Naive thymus-derived CD8-positive, alpha-beta T cell (primary cell): ENCODE measurements at places on chromosomes 11 and 22.
A peak's percentile ranks its signal among the peaks of the same experiment; 100 is the strongest.

- no peak for DNase-seq
Measured at GRCh38 chr11:129302386-129303101, 73.1 kb upstream of the BARX2 start.

DNA sequence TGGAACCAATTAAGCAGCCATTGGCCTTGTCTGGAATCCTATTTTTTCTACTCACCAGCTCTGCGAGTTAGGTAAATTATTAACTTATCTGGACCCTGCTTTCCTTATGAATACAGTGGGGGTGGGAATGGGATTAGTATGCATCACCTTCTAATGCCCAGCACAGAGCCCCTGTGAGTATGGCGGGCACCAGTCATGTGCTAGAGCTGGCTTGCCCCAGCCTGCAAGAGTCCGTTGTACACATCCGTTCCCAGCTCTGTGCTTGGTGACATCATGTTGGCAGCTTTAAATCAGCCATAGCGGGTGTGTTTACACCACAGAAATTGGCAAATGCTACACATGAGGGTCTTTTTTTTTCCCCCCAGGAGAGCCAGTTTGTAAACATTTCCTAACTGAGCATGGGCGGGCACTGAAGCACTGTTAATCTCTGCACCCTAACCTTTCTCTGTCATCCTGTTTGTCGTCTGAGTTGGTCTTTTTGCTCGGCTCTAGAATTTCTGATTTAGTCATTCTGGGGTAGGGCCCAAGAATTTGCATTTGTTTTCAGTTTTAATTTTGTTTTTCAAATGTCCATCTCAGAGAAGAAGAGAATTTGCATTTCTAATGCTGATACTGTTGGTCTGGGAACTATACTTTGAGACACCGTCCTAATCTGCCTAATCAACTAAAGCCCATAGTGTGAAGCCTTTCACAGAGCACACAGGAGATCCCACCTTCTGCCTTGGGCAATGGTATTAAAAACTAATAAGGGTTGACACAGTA is 130.3 kb upstream of the TBCEL start:
- DNase-seq = no peak

DNA sequence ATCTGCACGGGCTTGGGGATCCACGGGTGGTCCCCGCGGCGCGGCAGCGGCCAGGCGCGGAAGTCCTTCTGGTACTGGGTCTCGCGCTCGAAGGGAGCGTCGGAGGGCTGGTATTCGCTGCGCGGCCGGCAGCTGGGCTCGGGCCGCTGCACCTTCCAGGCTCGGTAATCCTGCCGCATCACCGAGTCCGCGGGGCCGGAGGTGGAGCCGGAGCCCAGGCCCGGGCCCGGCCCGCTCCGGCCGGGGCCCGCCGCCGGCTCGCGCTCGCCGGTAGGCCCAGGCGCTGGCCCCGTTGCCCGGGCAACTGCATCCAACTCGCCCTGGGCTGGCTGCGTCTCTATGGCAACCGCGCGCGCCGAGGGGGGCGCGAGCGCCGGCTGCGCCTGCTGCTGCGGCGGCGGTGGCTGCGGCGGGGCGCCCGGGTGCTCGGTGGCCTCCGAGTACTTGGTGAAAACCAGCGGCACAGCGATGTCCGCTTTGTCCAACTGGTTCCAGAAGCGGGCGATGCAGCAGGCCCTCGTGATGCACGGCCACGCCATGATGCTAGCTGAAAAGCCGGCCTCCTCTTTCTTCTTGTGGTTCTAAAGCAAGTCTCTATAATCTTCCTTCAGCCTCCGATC is 897 bp downstream of the MAP6 start:
- DNase-seq = no peak

- peak; percentile 86 for DNase-seq
Measured at GRCh38 chr11:62786318-62787004, 741 bp upstream of the TMEM179B start.

DNA sequence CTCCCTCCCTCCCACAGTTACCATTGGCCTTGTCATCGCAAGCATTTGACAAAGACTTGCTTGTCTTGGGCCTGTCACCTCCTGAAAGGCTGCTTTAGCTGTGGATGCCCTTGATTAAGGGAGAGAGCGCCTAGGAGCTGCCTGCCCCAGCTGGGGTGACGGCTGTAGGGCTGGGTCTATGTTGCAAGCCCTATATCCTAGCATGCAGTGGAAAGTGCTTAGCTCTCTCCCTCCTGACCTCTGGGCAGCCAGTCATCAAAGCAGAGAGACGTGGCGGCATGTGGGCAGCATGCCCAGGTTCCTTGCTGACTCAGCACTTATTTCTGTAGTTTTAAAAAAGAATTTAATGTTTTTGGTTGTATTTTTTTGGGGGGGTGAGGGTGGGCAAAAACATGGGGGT is 75.9 kb downstream of the BARX2 start:
- no peak for DNase-seq

DNA sequence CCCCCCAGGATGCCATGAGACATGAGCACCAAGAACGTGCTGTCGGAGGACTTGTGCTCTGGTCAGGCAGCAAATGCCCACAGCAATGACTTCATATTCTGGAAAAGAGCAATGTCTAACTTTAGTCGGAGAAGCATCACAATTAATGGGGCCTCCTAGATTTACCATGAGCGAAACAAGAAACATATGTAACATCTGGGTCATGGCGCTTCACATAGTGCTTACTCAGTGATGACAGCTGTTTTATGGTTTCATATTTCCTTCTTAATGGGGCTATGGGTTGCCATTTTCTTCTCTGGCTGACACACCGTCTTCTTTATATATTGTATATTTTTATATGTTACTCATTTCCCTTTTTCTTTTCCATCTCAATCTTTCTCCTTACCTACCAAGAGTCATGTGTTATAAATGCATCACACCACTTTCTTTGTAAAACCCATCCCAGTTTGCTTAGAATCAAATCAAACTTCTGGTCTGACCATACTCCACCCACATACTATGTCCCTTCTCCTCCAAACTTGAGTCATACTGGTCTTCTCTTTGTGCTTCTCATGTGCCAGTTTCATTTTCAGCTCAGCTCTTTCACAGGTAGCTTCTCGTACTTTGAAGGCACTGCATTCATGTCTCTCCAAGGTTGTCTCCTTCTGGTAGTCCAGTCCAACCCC is 9.4 kb upstream of the CASP12 start:
- DNase-seq = no peak

DNA sequence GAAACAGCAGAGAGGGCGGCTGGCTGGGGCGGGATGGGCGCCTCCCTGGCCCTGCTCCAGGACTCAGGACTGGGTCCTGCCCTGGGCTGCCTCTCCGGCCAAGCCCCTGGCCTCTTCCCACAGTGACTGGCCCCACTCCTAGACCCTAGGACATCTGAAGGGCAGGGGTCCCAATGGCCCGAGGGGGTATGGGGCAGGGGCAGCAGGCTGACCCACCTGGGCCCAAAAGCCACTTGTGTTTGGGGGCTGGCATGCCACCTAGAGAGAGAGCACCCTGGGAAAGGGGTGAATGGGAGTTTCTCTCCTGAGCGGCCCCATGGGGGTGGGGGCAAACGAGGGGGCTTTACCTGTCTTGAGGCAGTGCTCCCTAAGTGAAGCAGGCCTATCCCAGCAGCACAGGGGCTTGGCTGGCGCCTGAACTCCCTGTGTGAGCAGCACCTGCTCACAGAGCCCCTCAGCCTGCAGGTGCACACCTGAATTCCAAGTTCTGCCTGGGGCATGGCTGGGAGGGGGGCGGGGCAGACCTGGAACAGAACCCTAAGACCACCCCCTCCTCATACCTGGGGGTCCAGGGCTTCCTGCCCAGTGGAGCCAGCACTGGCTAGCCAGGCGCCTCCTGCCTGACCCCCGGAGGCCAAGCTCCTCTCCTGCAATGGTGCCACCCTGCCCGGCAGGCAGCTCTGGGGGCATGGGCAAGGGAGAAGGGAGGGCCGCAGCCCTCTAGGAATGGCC is 16.9 kb downstream of the DUSP8 start:
- no peak for DNase-seq

DNA sequence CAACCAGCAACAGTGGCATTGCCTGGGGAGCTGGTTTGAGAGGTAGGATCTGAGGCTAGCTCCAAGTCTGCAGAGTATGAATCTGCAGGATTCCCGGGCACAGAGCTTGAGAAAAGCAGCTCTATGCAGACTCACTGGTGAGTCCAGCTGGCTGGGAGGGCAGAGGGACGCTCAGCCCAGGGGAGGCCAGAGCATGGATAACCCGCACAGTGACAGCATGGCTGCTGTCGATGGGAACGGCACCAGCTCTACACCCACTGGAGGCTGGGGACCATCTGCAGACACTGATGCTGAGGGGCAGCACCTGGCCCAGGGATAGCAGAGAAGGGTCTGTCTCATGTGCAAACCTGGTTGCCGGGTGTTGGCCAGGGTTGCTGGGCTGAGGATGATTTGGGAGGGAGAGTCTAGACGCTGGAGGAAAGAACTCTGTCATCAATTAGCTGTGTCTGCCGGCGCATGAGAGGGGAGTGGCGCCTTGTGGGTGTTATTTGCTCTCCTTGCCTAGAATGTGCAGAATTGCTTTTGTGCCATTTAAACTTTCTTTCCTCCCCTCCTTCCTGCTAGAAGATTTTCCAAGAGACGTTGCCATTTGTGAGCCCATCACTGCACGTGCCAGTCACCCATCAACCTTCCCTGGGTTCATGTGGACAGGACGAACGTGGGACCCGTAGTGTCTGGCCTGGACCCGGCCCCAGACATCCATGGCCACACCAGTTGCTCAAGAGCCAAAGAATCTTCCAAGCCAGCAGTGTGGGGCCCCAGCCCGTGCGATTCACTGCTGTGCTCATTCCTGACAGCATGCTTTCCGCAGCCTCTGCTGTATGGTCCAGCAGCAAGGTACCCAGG is 19.1 kb upstream of the LINC01488 start:
- DNase-seq = no peak

DNA sequence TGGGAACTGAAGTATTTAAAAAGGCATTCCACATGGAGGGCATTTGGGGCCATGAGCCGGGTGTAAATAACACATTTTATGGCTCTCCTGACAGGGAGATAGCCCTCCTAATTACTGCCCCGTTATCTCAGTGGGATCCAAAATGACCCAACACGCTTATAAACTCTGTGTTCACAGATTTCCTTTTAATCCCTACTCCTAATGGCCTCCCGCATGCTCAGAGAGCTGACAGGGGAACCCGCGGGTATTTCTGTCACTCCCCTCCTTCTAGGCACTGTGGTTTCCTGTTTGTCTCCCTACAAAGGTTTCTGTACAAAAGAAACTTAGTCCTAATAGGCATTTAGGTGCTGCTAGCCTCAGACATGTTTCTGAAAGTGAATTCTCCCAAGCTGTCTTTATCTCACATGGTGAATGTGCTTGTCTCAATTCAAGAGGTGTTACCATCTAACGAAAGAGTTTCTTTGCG is 202.8 kb upstream of the SEZ6L start:
- DNase-seq = no peak

GRCh38 chr22:46054091-46055073 is 77.4 kb upstream of the WNT7B start:
- no peak for DNase-seq

DNA sequence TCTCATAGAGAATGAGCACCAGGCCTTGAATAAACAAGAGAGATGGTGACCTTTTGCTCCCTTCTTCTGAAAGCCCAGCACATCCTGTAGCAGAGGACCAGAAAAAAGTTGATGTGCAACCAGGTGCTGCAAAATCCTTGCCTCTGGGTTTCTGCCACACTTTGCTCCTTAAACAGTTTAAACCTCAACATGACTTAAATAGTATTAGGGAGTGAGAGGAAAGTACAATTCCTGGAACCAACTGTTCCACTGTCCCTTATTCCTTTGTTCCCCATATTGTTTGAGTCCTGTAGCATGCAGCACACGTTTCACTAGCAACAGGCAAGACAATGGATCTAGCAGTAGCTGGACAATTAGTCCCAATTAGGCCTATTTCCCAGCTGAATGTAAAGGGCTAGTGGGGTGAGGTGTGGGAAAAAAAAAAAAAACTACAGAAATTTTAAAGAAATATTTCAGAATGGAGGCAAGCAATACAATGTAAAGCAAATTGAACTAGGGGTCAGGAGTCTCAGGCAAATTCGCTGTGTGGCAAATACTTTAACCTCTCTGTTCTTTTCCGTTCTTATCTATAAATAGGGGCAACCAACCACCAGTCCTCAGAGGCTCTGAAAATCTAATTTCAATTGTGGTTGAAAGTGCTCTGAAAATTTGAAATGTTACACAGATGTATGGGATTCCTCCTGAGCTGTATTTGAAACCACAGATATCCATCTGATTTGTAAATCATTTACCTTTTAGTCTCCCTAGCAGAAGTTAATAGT is 6.6 kb downstream of the MPPED2 start:
- no peak for DNase-seq

DNA sequence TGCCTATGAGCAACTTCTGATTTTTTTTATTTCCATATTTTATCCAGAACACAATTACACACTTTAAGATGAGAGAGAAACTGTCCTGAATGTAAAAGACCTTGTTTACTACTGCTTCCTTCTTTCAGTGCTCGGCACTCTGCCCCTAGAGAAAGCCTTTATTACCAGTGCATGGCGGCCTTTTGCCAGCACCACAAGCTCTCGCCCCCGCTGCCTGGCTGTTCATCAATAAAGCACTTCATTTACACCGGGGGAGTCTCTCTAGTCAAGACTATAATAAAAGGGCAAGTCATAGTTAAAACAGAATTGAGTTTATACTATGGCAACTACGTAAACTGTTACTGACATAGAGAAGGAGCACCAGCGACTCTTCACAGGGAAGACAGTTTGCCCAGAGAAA is 259.5 kb downstream of the CADM1 start:
- no peak for DNase-seq

DNA sequence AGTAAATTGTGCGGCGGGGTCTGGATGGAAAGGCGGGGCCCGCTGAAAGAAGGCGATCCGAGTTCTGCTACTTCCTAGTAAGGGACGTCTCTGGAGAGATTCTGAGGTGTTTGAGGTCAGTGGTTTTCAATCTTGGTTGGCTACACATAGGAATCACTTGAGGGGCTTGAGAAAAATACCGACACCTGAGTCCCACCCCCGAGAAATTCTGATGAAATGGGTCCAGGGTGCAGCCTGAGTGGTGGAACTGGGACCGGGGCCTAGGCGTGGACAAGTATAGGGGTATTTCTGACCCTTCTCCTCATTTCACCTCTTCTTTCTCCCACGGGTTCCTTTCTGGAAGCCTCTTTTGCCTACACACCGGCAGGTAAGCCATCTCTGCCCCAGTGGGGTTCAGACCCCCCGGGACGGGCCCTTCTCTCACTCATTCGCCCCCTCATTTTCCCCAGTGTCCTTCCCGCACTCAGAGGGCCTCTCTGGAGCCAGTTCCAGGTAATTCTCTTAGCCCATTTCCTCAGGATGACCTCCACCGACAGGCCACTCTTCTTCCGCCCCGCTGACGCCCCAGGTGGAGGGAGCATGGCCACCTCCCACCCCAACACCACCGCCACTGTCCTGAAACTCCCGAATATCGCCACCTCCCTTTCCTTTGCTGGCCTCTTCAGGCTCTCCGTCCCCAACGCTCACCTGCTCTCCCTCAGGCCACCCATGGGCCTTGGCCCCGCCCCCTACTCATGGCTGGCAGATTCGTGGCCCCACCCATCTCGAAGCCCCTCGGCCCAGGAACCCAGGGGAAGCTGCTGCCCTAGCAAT is 11.8 kb downstream of the ROBO3 start:
- DNase-seq = no peak
